ENCODE measurements at places on chromosomes 5 and 9. TPM values are rescaled to one million over a fixed set of nuclear protein-coding genes. Genes with fewer than 3 reads are reported as not detected.

- no peak for DNase-seq
Observed at GRCh38 chr5:106086352-106086751, 1584.4 kb downstream of the EFNA5 start.

- no peak for DNase-seq
Observed at GRCh38 chr5:82044010-82044409, 72.2 kb downstream of the ATG10 start.

- no peak for DNase-seq
Observed at GRCh38 chr9:121499427-121500164, at the start of gene GGTA1. Gene GGTA1 (minus strand): TSS chr9:121499844. CDS start chr9:121467922, 31,922 bp downstream.

DNA sequence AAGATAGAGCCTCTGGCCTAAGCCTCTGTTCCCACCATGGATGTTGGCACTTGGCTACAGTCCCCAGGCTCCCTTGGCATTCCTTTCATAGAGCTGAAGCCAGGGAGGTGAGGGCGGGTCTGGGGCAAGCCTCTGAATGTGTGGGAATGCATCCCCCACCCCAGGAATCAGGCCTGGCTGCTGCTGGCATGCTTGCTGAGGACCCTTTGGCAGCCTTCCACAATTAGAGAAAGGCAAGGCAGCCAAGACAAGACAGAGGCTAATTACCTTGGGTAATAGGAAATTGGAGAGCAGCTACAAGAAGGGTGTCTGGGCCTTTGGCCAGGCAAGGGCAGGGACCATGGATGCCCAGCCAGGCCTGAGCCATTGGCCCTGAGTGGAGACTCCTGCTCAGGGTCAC is 204.4 kb upstream of the TRIM32 start:
- no peak for DNase-seq

- DNase-seq, result no peak
Observed at GRCh38 chr5:95739857-95740256, 8.7 kb downstream of the RHOBTB3 start.

STPG3 gene
- total RNA-seq, result 0.09 TPM

- DNase-seq, result no peak
Observed at GRCh38 chr5:173354645-173355044, 26.4 kb upstream of the STC2 start.

DNA sequence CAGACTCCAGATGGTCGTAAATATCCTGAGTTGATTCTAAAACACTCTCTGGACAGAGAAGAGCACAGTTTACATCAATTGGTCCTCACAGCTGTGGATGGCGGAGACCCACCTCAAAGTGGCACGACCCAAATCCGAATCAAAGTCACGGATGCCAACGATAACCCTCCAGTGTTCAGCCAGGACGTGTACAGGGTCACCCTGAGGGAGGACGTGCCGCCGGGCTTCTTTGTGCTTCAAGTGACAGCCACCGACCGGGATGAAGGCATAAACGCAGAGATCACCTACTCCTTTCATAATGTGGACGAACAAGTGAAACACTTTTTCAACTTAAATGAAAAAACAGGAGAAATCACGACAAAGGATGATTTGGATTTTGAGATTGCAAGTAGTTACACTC is 891 bp downstream of the PCDHGB2 start:
- DNase-seq, result no peak

Data from thymus (tissue), 14 donors.